BJ (cell line): ENCODE measurements at places on chromosomes 12 and 14. TPM values are rescaled to one million over a fixed set of nuclear protein-coding genes. Genes with fewer than 3 reads are reported as not detected.

ITGA7 gene
- polyA plus RNA-seq: 9.4 and 11.6 TPM in 2 replicates

DNA sequence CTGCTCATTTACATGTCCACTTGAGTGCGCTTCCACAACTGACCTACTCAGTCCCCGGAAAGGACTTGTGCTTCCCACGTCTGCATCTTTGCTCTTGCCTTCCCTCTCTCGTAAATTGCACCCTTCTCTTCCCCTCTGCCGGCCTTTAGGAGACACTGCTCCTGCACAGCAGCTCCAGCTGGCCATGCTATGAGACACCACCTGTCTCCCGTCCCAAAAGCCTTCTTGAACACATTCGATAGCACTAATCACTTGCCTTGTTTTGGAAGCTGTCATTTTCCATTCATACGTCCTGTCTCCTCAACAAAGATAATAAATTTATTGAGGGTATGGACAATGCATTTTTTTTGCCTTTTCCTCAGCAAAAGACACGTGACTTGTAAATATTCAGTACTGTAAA lies 15.7 kb upstream of the KCNA1 start:
- no peak for DNase-seq

LRP1-AS gene
- not detected in 2 replicates for polyA plus RNA-seq

DNA sequence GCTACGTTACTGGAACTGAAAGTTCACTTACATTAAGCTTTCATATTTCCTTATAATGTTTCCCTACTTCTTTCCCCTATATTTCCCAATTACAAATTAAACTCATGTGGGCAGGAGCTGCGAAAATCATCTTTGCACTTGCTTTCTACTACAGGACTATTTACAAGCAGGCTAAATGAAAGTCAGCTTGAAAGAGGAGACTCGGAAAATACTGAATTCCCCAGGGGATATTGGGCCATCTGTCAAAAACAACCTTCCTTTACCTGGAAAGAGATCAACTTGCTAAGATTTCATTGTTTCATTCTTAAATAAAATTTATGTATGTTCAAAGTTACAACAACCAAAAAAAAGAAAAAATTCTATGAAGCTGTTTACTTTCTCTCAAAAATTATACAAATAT lies 92.8 kb upstream of the BBS10 start:
- DNase-seq: no peak

ARHGAP5 gene
- 17.4 and 43.1 TPM in 2 replicates for polyA plus RNA-seq

- DNase-seq: no peak
Observed at GRCh38 chr12:117342682-117343081, 18.7 kb downstream of the NOS1 start.

- DNase-seq: no peak
Observed at GRCh38 chr12:32679920-32680237, 778 bp downstream of the DNM1L start.

HOXC10 gene
- 13.9 and 14.9 TPM in 2 replicates for polyA plus RNA-seq

APOLD1 gene
- polyA plus RNA-seq: 7.2 and 8.7 TPM in 2 replicates

DNA sequence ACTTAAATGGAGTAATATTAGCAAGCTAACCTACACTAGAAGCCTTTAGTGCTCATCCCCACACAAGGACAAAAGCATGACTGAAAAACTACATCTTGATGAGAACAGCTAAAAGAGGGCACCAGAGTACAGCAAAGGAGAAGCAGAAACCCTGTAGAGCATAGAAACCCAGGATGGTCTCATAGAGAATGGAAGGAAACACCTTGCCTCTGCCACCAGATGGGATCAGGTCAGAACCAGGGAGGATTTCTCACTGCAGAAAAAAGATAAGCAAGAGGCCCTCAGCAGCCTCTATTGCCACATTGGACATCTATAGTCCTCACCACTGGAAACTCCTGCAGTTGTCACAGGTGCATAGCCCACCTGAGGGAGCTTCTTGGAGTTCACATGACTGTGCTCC lies 13.6 kb upstream of the ZNF705A start:
- DNase-seq: no peak

DNA sequence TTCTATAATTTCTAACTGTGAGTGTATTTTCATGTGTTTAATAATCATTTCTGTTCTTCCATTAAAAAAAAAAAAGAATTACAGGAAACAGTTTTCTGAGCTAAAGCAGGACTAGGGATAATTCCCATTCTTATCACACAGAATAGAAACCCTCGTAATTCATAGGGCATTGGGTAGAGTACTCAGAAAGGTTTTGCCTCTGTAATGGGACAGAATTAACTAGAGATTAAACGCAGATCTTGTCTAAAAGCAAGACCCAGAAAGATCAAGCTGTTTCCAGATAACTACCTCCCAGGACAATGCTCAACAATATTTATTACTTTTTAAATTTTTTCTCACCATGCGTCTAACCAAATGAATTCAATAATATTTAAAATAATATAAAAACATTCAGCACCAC lies 10.2 kb downstream of the GSKIP start:
- DNase-seq: no peak

DNA sequence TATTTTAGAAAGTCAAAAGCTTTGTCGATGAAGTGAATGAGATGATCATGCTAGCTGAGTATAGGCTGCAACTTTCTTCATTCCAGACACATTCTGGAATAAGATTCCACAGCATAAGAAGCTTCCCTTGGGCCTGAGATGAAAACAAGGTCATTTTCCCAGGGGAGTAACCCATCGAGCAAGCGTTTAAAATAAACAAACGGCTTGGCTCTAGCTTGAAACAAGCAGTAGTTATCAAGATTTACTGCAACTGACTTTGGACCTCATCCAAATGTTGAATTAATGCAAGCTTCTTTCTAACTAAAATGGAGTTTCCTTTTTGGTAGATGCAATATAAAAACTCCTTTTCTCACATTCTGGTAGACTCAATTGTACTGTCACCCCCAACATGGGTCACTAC lies 23.0 kb downstream of the KCNJ8 start:
- peak; percentile 19 for DNase-seq

DNA sequence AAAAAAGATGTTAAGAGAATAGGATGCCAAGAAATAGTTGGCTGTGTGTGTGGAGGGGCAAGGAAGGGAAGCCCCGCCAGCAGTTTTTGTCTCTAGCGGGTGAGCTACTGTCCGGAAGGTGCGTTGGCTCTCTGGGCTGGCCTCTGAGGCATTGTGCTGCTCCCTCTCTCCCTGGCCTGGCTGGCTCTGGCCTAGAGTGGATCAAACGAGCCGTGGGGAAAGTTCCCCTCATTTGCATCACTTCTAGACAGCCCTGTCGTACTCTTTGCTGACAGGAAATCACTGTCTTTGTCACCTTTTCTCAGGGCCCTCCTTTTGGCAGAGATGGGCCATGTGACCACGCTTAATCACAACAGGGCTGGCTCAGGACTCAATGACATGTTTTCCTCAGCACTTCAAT lies 236.1 kb upstream of the NPAS3 start:
- DNase-seq: no peak

IGF1 gene
- 1.5 and 2.4 TPM in 2 replicates for polyA plus RNA-seq

- no peak for DNase-seq
Observed at GRCh38 chr14:88196925-88197324, 126.1 kb downstream of the KCNK10 start.

SYNE3 gene
- polyA plus RNA-seq: 3.5 TPM in 2 replicates

GRCh38 chr12:112518365-112518735 lies 99.6 kb downstream of the PTPN11 start:
- DNase-seq: no peak

- DNase-seq: no peak
Observed at GRCh38 chr12:92540782-92541423, 161.9 kb upstream of the PLEKHG7 start.

DNA sequence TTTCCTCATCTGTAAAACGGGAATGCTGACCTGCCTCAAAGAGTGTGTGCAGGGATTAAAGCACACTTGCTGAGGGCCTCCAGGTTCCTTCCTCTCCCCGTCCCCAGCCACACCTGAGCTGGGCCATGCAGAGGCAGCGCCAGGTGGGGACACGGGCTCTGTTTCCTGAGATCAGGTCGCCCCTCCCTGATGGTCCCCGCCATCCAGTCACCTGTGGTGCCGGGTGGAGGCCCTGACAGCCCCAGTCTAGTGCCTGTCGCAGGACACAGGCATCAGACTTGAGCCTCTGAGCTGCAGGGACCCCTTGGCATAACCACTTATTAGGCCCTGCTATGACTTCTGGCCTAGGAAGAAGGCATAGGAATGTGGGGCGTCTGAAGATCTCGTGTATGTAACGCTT lies 12.5 kb downstream of the CHGA start:
- no peak for DNase-seq

GRCh38 chr14:35988972-35989690 lies 163.0 kb downstream of the BRMS1L start:
- DNase-seq: no peak

DNA sequence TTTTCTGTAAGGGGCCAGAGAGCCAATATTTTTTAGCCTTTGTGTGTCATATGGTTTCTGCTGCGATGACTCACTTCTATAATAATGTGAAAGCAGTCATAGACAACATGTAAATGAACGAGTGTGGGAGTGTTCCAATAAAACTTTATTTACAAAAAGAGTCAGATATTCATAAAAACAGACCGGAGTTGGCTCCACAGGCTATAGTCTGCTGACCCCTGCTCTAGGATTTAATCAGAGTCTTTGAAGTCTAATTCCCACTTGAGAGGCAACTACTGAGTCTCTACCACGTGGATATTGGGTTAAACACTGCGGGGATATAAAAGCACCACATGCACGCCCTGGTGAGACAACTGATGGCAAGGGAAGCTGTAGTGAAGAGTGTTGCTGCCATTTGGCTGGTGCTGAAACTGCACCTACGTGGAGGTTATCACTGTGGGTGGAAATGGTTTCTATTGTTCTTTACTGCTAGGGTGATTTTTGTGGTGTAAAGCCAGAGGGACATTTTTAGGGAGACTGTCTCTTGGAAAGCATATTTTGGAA lies 3.6 kb upstream of the NINJ2 start:
- DNase-seq: peak; percentile 60

DNA sequence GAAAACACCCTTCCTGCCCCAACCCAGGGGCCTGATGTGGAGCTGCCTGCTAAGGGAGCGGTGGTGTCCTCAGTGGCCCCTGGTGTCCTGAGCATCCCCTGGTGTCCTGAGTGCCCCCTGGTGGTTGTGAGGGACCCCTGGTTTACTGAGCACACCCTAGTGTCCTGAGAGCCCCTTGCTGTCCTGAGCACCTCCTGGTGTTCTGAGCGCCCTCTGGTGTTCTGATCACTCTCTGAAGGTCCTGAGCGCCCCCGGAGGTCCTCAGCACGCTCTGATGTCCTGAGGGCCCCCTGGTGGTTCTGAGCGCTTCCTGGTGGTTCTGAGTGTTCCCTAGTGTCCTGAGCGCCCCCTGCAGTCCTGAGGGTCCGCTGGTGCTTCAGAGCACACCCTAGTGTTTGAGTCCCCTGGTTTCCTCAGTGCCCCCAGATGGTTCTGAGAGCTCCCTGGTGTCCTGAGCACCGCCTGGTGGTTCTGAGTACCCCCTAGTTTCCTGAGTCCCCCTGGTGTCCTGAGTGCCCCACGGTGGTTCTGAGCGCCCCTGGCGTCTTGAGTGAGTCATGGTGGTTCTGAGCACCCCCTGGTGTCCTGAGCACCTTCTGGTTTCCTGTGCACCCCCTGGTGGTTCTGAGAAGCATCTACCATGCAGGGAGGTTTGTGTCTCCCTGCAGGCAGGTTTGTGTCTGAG lies 1004.2 kb downstream of the TMEM121 start:
- no peak for DNase-seq

- DNase-seq: no peak
Observed at GRCh38 chr12:92471551-92471950, 231.2 kb upstream of the PLEKHG7 start.

DNA sequence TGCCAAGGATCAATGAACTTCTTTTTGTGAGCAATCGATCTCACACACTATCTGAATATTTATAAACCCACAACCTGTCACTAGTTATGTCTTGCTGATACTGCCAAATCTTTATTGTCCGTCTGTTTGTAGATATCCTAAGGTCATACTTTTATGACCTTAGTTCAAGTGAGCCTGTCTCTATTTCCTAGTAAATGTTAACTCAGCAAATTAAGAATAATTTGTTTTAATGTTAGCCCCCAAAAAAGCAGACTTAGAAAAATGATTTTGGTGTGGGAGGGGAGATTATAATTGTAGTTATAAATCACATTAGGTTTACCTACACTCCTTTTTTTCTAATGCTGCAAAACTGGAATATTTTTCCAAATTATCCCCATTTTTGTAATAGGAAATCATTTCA lies 9.4 kb downstream of the STYK1 start:
- DNase-seq: no peak

SELPLG gene
- 5.2 and 8.1 TPM in 2 replicates for polyA plus RNA-seq
